HFFc6 (cell line): ENCODE measurements at places on chromosomes 1 and 21. TPM values are rescaled to one million over a fixed set of nuclear protein-coding genes. Genes with fewer than 3 reads are reported as not detected.

TRPM2 gene
- total RNA-seq = 0.13 TPM in 1 of 3 replicates, not detected in the others

FAM72A gene
- total RNA-seq = 7.2 to 10.1 TPM (median 7.4 TPM) in 3 replicates

CITED4 gene
- 1.7 to 4.5 TPM (median 2.8 TPM) in 3 replicates for total RNA-seq

SMCP gene
- not detected in 2 replicates for total RNA-seq

ZNF697 gene
- total RNA-seq = 7.1 and 7.9 TPM in 2 replicates

DYNLT5 gene
- total RNA-seq = 0.85 to 2.4 TPM (median 1.3 TPM) in 3 replicates

SCCPDH gene
- total RNA-seq = 21.3 to 26.5 TPM (median 25.2 TPM) in 3 replicates

FRRS1 gene
- 0.22 to 0.60 TPM (median 0.27 TPM) in 3 replicates for total RNA-seq

TMPRSS3 gene
- not detected in 3 replicates for total RNA-seq

NR1I3 gene
- not detected in 3 replicates for total RNA-seq

TAS1R3 gene
- 0.07 to 0.16 TPM (median 0.16 TPM) in 3 replicates for total RNA-seq

SLC2A5 gene
- total RNA-seq = 0.42 TPM in 1 of 2 replicates, not detected in the other

SPRR2G gene
- not detected in 3 replicates for total RNA-seq

MSH4 gene
- total RNA-seq = 0.08 to 0.16 TPM (median 0.12 TPM) in 3 replicates

FMO1 gene
- not detected in 3 replicates for total RNA-seq

C1orf174 gene
- 18.8 and 19.2 TPM in 2 replicates for total RNA-seq

GFI1 gene
- not detected in 3 replicates for total RNA-seq
